ENCODE measurements at places on chromosomes 12 and 14.

GRCh38 chr14:103898204-103898603 lies 30.1 kb upstream of the TDRD9 start:
- DNase-seq: no peak

DNA sequence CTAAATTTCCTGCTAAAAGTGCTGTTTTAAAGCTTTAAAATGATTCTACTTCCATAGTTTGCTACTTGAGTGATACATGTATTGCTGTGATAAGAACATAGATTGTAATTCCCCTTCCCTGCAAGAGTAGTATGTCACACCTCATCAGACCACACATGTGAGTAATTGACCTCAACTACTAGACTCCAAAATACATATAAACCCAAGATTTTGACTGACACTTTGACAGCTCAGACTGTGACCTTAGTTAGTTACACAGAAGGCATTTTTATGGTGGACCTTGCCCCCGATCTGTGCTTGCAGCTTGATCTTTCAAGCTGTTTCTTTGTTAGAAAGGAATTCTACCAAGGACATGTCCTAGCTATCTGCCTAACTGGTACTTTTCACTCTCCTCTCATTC lies 18.6 kb downstream of the APOBEC1 start:
- DNase-seq: no peak

DNA sequence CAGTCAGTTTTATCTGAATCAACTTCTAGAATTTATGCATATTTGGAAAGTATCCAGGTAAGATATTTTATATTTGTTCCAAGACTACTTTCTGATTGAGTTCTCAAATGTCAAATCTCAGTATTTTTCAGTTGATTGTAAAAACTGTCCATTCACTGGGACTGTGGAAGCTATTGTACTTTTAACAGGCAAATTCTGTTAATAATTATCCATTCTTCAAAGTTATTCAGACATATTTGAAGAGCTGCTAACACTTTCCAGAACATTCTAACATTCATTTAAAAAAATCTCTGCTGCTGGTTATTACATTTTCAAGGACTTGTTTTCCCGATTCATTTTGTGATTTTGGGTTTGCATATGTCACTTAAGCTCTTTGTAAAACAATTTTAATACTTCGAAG lies 59.7 kb downstream of the PIK3C2G start:
- DNase-seq: no peak

GRCh38 chr12:116613256-116613655 lies 54.1 kb downstream of the MAP1LC3B2 start:
- no peak for DNase-seq

DNA sequence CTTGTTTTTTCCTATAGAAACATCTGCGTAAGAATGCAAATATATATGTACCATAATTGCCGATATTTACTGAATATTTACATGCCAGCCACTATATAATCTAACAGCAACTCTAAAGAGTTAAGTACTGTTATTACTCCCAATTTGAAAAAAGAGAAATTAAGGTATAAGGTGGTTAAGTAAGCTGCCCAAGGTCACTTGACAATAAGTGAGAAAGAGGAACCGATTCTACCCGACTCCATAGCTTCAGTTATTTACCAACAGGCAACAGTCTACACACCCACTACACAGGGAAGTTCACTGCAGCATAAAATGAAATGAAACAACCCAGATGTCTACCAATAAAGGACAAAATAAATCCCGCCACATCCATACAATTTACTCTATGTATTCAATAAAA lies 1.1 kb downstream of the MIS18BP1 start:
- DNase-seq: peak; percentile 10

DNA sequence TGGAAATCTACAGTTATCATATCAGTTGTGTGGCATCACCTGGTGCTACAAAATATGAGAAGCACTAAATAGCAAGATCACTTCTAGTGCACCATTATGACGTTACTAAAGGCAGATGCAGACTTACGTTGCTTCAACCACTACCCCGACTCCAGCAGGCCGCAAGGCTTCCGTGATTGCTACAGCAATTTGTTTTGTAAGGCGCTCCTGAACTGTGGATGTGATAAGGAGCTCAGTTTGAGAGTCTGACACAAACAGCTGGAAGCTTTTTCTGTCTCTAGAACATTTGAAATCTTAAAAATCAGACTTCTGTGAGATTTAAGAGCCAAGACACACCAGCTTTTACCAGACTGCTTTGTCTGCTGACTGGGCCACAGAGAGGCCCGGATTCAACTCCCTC lies 57.0 kb downstream of the GCH1 start:
- no peak for DNase-seq

- DNase-seq: no peak
These were observed 909.9 kb downstream of the NRXN3 start for GRCh38 chr14:79080040-79080439.

GRCh38 chr12:93015871-93016751 lies 87.0 kb upstream of the EEA1 start:
- DNase-seq: no peak

- DNase-seq: no peak
These were observed 32.8 kb upstream of the BATF start for GRCh38 chr14:75489480-75489837.

GRCh38 chr14:55347748-55348147 lies 63.9 kb downstream of the ATG14 start:
- DNase-seq: no peak

- no peak for DNase-seq
These were observed 7.7 kb downstream of the LUM start for GRCh38 chr12:91103624-91104023.

DNA sequence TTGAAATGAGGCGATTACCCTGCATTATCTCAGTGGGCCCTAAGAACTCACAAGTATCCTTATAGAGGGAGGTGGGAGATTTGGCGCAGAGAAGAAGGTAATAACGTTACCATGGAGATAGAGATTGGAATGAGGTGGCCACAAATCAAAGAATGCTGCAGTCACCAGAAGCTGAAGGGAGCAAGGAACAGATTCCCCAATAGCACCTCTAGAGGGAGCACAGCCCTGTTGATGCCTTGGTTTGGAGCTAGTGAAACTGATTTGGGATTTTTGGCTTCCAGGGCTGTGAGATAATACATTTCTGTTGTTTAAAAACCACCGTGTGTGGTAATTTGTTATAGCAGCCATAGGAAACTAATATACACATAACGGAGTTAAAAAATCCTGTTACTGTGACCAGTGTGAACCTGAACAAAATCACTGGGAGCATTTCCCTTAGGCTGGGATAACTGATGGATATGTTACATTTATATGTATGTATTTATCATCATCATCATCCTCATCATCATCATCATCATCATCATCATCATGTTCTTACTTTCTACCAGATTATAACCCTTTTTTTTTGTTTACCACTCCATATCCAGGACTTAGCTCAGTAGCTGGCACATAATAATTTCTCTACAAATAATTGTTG lies 100.3 kb downstream of the LIN7A start:
- peak; percentile 75 for DNase-seq

DNA sequence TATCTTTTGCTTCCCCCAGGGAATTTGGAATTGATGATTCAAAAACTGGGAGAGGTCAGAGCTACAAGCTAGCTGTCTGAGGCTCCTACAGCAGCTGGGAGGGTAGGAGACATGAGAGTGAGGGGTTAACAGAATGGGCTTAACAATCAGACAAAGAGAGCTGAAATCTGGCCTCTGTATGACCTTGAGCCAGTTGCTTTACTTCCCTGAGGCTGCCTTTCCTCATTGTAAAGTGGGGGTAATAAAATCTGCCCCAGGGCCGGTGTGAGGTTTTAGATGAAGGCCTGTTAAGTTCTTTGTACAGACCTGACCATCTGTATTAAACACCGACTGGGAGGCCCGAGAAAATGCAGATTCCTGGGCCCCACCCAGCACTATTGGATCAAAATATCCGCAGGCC lies 164.3 kb upstream of the NOS1 start:
- DNase-seq: no peak

- no peak for DNase-seq
These were observed 28.2 kb downstream of the DENND5B start for GRCh38 chr12:31562594-31563328.

DNA sequence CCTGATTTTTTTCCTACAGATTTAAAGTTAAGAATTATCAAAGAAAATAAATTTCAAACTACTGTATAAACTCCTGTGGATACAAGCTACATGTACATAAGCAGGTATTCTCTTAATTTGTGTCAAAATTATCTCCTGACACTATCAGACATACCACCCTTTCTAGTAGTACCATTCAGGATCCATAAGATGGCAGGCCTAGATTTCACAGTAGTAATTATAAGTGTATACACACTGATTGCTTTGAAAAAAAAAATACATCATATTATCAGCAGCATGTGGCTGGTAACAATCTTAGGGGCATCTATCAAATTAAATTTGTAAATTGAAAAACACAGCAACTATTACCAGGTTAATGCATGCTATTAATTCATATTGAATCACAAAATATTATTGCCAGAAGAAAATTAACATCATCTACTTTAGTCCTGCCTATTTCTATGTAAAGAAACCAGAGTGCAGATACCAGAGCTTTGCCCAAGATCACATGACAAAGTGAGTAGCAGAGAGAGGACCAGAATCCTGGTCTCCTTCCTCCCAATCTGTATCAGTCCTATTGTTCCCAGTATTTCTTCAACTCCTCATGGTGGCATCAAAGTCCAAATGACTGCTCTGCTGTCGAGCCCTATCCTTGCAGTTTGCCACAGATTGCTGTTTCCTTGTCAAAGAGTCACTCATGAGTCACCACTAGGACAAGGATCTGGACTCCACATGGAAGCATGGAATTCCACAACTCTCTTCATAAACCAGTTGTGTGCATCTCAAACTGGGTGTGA lies 27.7 kb upstream of the CALM1 start:
- peak; percentile 50 for DNase-seq

- no peak for DNase-seq
These were observed 717 bp downstream of the PKP2 start for GRCh38 chr12:32895688-32896431.

GRCh38 chr12:111451649-111452129 lies 46.0 kb downstream of the SH2B3 start:
- DNase-seq: peak; percentile 54

GRCh38 chr14:30223385-30223785 lies 295.7 kb upstream of the PRKD1 start:
- peak; percentile 83 for DNase-seq

DNA sequence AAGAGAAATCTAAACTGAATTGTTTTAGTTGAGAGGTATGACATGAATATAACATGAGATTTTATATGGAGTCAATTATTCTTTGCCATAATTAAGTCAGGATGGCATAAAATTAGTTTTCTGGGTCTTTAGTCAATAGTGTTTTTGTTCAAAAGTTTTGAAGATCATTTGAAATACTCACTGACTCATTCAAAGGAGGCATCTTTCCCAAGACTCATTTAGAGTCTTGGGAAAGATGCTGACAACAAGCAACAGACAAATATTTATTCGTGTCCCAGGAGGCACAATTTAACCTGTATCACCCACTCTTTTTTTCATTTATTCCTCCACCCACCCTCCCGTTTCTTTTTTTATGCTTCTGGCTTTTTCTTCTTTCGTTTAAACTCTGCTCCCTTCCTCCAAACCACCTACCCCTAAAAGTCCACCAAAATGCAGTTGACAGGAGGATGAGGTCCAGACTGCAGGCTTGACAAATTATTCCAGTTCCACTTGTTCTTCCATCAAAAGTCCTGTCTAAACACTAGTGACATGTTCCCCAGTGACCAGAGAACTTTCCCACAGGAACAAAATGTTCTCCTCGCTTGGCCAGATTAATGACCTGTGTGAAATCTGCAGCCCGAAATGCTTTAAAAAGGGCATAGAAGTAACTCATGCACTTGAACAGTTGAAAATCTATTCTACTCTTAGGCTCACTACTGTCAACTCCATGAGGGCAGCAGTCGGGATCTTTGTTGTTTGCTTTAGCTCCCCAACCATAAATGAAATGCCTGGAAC lies 43.3 kb upstream of the CSRP2 start:
- DNase-seq: no peak
